Cardiac fibroblast (primary cell): ENCODE measurements at places on chromosomes 4 and X.

GRCh38 chr4:19473569-19473968 lies 778.1 kb upstream of the SLIT2 start:
- peak; percentile 14 for DNase-seq

- DNase-seq, result no peak
Observed at GRCh38 chr4:70734971-70735370, 13.2 kb downstream of the RUFY3 start.

DNA sequence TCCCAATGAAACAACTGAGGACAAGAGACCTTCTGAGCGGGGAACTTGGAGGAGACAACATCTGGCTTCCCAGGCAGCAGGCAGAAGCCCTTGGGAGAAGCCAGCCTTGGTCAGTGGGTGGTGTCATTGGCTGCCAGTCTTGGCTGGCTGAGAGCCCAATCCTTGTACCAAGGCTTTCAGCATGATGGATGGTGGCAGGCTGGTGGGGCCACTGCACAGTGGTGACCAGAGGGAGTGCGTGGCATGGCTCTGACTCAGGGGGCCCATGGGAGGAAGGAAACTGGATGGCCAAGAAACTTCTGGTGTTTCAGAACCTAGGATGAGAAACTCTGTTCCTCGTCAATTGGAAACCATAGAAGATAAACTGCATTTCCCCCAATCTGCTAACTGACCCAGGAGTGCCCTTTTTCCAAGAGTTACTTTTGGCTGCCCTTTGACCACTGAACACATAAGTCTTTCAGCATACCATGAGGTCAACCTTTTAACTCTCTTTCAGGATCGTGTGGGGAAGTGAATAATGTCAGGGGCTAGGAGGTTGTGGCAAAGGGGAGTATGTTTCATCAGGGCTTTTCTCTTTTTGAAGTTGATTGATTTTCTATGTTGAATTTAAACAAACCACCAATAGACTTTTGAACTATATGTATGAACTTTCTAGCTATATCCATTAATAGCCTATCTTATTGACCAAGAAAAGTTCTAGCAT lies 60.9 kb downstream of the SOWAHB start:
- no peak for DNase-seq

GRCh38 chr4:183599284-183599683 lies 59.7 kb downstream of the RWDD4 start:
- DNase-seq, result no peak

DNA sequence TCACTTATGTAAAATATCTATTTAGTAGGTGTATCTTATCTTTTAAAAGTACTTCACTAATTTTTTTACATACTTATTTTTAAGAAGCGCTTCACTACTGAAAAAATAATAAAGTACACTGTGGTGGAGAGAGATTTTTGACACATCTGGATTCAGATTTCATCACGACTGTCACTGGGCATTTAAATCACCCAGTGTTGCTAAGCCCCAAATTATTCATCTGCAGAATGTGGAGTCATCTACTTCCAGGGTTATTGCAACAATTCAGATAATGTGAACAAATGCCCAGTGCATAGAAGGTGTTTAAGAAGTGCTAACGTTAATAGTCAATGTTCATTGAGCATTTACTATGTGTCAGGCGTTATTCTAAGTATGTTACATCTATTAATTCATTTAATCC lies 41.8 kb downstream of the AASDH start:
- DNase-seq, result no peak

DNA sequence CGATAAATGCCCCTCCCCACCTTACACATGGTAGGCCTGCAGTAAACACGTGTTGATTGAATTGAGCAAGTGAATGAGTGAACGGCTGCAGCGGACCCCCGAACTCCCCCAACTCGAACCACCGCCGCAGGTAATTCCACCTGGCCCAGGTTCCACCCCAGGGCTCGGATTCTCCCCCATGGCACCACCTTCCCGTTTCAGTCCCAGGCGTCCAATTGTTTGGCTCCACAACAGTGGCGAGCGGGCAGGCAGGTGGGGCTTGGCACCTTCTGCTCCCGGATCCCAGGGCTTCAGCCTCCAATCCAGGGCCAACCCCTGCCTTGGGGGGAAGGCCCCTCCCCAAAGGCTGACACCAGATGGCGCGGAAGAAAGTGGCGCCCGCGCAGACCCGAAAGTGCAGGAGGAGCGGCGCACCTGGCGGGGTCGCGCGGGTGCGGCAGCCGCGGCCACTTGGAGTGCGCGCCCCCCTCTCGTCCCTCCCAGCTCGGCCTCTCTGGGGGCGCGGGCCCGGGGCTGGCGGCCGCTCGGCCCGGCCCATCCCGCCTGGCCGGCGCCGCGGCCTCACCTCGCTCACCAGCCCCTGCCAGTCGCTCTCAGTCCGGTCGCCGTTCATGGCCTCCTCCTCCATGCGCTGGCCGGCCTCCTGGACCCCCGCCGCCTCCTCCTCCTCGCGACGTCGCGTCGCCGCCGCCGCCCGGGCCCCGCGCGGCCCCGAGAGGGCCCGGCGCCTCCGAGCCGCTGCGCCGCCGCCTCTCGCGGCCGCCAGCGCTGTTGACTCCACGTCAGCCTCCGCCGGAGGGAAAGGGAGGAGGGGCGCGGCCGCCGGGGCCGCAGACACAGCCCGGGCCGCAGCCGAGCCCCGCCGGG lies at the start of gene CCDC149:
Gene CCDC149 (minus strand): TSS at position 791 of the 867 bp plus-strand sequence. CDS start 178 bp downstream, at position 613.
- DNase-seq, result peak; percentile 53

DNA sequence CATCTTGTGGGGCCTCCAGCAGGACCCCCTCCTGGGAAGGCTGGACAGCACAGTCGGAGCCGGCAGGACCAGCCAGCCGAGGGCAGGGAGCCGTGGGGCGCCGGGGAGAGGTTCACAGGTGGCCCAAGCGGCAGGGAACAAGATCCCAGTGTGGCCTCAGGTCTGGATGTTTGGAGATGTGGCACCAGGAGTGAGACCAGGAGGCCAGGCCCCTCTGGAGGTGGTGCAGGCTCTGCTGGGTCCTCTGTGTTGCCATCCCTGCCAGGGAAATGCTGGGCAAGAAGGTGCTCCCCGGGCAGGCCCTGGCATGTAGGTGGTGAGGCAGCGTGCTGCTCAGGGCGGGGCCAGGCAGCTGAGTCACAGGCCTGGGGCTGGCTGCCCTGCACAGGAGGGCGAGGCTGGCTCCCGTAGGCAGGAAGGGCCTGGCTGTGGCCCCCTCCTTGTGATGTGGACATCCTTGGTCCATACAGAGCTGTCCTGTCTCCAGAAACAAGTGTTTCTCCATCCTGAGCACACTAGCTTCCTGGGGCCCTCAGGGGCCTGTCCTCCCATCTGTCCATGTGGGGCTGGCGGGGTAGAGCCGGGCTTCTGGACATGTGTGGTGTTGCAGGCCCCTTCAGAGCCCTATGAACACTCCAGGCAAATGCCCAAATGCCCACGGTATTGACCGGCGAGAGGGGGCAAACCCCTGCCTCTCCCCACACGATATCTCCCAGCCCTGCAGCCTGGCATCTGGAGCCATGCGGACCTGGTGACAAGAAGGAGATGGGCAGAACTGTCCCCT lies 4.8 kb upstream of the HGFAC start:
- DNase-seq, result peak; percentile 40

- peak; percentile 60 for DNase-seq
Observed at GRCh38 chr4:150126201-150126863, 48.1 kb downstream of the DCLK2 start.

DNA sequence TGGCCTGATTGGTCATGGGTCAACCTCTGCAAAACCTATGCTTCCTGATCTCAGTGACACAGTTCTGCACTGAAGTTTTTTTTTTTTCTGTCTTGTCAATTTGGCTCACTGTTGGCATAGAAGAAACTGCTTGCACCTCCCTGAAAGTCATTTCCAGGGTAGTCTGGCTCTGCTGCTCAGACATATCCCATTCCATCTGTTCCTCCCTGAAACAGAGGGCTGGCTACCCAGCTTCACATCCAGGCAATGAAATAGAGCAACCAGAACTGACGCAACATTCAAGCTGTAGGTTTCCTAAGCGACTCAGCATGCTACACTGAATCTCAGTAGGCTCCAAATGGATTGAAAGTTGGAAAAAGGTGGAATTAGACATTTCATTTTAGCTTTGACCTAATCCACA lies 176.8 kb upstream of the MBNL3 start:
- no peak for DNase-seq

- peak; percentile 88 for DNase-seq
Observed at GRCh38 chr4:20248155-20248558, 3.5 kb upstream of the SLIT2 start.

DNA sequence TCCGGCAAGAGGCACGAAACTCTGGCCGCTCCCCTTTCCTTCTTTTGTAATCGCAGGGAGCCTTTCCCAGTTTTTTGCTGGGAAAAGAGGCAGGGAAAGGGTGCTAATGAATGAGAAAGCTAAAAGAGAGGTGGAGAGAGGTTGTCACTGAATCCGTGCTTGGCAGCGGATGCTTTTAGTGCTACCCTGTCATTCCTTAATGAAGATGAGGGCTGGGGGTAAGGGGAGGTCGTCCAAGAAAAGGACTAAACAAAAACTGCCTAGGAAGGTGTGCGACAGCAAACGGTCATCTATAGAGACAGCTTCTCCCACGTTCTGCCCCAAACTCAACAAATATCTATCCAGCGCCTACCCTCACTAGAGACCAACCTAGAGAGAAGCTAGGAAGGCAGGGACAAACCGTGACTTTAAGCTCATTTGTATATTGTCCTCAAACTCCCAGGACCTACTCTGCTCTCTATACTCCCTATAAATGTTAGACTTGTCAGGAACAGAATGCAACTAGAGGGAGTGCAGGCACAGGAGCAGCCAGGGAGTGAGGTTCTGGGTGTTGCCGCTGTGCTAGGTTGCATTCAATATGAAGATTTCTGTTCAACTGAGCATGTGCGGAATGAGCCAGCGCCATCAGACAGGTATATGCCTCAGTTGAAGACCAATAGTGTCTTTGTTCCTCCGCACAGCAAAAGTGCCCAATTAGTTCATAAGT lies 777 bp upstream of the CASK start:
- DNase-seq, result peak; percentile 54

DNA sequence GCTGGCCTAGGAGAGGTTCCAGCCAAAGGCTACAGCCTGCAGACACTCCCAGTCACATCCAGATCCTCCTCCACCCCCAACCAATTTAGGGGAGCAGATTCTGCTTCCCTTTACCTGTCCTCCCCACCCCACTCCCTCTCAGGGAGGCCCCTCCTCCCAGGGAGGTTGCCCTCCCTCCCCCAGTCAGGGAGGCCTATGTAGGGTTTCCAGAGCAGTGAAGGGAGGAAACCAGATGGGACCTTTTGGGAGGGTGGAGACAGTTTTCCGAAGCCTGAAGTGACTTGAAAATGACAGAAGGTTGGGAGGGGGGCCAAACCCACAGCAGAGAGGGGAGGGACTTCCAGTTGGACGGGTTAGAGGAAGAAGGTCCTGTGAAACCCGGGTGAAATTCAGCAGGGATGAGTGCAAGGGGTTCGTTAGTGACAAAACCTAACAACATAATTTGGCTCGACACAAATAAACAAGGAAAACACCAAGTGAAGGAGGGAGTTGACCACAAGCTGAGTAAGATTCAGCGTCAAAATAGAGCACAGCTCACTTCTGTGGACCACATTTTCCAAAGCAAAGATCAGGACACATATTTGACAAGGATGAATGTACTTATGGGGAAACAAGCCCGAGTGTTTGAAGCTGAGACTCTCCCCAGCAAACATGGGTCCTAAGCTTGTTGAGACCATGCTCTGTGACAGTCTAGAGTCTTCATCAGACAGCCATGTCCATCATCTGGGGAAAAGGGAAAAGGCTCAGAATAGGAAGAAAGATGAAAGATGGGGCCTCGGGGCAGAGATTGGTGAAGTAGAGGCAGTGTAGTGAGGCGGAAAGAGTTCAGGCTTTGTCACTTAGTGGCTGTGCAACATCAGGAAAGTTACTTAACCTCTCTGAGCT lies 46.4 kb downstream of the PRPS1 start:
- DNase-seq, result peak; percentile 93

- DNase-seq, result peak; percentile 27
Observed at GRCh38 chrX:29143356-29143755, 556.1 kb downstream of the IL1RAPL1 start.

- DNase-seq, result no peak
Observed at GRCh38 chr4:1614854-1615595, 69.1 kb downstream of the FAM53A start.

DNA sequence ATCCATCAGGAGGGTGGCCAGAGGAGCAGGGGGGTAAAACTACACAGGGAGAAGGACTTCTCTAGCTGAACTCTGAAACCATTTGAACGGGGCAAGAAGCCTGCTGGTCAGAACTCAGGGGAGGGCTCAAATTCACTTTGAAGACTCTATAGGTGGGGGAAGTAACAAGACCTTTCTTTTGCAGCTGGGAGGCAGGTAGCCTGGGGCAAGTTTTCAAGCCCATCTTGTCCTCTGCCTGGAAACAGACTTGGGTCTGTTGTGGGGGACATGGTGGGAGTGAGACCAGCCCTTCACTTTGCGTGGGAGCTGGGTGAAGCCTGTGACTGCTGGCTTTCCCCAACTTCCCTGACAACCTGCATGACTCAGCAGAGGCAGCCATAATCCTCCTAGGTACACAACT lies 312.3 kb downstream of the SPRY1 start:
- no peak for DNase-seq

GRCh38 chr4:122259849-122260248 lies 107.7 kb downstream of the BLTP1 start:
- no peak for DNase-seq

- peak; percentile 93 for DNase-seq
Observed at GRCh38 chrX:11341274-11342201, 48.3 kb downstream of the AMELX start.

- no peak for DNase-seq
Observed at GRCh38 chr4:24910499-24910898, 2.3 kb downstream of the CCDC149 start.

GRCh38 chr4:55303760-55304165 lies 42.3 kb upstream of the SRD5A3 start:
- peak; percentile 85 for DNase-seq

- DNase-seq, result no peak
Observed at GRCh38 chrX:69884210-69884609, 165.5 kb downstream of the AWAT2 start.

DNA sequence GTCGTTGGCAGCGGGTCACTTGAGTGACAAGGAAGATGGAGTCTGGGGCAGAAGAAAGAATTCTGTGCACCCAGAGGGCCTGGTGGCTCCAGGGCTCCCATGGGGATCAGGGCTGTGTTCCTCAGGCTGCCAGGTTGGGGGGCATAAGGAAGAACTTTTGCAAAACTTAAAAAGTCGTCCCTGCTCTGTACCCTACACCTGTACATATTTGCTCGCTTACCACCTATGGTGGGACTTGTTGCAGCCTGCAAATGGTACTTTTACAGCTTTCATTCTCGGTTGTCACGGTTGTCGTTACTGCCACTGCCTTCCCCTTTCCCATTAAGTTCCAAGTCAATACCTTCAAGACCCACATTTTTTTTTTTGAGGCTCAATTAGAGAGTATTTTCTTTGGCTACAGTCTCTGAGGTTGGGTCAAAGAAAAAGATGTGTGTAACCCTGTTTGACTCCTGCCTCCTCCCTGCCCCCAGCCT lies 9.1 kb downstream of the ARX start:
- no peak for DNase-seq

- DNase-seq, result peak; percentile 15
Observed at GRCh38 chr4:115090483-115091075, 22.8 kb downstream of the NDST4 start.

- DNase-seq, result no peak
Observed at GRCh38 chr4:173254646-173255045, 79.5 kb downstream of the HMGB2 start.
